CD4-positive, alpha-beta T cell treated with Interleukin-12 subunit alpha and Interleukin-12 subunit beta, for 1 hour (primary cell): ENCODE measurements at places on chromosomes 2 and 18.

DNA sequence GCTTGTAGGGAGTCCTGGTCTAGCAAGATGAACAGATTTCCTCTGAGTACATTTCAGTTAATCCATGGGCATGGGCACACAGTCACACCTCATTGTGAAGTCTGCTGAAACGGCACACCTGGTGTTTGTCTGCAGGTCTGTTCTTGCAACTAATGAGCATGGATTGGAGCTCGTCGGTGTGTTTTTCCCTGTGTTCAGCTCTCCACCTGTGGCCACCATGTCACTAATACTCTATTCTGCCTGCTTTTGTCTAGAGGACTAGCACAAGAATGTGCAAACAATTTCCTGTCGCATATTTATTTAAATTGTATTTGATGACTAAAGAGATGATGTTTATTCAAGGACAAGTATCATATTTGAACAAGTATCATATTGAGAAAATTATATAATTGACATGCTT, 24.5 kb upstream of the PPP4R1 start:
- DNase-seq = no peak

DNA sequence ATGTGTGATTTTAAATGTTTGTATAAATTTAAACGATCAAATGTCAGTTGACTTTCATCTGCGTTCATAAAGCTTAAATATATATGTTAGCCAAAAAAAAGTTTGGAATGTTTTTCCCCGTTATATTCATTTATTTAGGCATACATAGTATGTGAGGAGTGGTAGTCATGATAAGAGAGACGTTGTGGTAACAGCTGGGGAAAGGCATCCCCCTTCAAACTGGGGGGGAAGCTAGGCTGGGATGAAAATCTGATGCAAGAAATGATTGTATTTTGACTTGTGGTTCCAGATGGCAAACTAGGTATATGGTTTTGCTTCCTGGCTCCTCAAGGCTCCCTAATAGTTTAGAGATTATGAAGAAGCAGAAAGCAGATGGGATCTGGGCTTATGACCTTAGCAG, 30.1 kb downstream of the ITGA6 start:
- DNase-seq = no peak

- DNase-seq = no peak
Observed at GRCh38 chr2:95719473-95720060, 127.8 kb downstream of the TRIM43 start.

GRCh38 chr2:217066510-217067270, 206.8 kb upstream of the TNP1 start:
- no peak for DNase-seq

DNA sequence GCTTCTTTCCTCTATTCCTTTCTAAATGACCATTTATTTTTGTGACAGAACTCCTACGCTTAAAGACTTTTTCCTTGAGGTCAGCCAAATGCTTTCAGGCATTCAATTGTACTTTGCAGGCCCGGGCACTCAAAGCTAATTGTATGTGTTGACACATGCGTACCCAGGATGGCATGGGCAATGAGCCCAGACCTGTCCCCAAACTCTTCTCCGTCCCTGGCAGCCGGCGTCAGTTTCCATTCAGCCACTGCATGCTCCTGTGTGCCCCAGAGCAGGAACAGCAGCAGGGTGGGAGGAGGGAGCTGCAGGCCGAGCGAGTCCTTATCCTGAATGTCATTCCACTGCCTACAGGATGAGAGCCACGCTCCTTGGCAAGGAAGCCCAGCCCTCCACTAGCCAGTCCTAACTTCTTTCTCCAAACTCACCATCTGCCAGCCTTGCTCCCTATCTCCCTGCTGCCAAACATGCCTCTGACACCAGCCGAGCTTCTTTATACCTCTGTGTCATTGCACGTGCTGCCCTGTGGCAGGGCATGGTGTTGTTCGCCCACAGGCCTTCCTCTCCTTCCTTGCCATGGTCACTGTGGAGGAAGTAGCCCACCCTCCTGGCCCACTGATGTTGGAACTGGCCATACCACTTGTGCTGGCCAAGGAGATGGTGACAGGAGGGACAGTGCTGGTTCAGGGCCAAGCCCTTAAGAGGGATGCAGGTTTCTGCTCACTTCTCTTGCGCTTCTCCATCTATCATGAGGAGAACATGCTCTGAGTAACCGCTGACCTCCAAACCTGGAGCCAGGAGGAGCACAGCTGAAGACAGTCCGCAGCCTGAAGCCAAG, 116.9 kb upstream of the FHL2 start:
- DNase-seq = no peak

DNA sequence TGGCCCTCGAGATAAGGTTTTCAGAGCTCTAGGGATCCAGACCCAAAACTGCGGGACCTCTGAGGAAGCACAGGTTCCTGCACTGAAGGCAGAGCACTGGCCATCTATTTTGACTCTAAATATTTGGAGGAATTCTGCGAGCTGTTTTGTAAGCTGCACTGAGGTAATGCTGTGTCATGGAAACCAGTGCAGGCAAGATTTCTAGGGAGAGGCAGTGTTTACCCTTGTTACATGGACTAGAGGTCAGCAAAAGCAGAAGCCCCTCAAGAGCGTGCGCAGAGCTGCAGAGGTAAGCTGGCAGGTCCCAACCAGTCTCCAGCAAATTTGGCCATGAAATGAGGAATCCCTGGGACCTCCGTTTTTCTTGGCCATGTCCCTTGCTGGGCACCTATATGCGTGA, 137.3 kb downstream of the RNF152 start:
- no peak for DNase-seq

DNA sequence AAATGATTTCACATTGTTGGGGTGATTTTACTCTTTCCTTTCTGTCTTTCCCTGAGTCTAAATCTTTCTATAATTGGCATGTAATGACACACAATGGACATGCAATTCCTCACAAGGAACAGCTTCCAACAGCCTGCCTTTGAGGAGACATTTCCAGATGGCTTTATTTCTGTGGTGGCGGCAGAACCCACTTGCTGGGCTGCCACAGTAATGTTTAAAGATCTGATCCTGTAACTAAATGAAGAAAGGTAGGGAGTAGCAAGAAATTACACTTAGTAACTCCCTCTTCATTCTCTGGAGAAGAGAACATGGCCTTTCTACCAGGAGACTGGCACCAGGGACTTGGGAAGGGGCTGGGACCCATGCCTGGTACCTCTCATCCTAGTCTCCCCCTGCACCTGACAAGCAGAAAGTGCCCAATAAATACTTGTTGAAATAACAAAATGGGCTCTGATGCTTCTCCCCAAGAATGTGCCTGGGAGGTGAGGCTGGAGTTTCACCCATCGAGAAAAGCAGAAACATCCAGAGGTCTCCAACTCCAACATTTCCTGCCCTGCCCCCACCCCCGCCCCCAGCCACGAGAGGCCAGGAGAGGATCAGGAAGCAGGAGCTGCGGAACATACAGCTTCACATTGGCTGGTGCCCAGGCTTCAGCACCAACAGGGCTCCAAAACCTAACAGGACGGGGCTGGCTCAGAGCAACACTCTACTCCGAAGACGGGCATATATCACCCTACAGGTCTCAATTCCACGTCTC, 92.1 kb downstream of the PXDN start:
- no peak for DNase-seq

DNA sequence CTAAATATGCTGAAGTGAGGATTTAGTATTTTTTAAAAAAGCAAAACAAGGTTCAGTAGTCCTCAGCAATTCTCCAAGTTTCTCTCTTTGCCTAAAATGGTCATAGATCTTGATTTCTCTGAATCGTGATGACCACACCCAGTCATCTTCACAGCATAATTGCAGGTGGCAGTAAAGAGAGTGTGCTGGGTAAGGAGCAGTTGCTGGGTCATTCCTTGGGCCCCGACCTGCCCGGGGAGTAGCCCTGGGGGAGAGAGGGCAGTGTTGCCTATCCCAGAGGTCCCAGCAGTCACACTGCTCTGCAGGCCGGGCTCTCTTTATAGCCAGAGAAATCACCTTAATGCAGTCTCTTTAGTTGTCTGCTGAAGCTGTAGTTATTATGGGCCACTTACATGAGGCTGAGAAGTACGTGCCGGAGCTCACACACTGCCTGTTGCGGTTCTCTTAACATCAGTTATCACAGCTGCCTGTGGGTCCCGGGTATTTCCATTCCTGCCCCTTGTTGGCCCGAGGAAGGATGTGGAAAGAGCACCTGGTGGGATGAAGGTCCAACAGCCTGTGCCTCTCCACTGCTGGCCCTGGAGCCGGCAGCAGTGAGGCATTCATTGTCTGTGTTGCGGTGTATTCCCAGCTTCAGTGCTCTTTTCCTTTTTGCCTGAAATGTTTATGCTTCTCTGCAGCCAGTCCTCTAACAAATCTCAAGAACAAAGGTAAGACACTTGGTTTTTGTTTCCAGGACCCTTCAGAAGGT, 230.1 kb downstream of the ALPK2 start:
- DNase-seq = no peak

GRCh38 chr2:2324565-2325101, 6.4 kb downstream of the MYT1L start:
- DNase-seq = no peak

DNA sequence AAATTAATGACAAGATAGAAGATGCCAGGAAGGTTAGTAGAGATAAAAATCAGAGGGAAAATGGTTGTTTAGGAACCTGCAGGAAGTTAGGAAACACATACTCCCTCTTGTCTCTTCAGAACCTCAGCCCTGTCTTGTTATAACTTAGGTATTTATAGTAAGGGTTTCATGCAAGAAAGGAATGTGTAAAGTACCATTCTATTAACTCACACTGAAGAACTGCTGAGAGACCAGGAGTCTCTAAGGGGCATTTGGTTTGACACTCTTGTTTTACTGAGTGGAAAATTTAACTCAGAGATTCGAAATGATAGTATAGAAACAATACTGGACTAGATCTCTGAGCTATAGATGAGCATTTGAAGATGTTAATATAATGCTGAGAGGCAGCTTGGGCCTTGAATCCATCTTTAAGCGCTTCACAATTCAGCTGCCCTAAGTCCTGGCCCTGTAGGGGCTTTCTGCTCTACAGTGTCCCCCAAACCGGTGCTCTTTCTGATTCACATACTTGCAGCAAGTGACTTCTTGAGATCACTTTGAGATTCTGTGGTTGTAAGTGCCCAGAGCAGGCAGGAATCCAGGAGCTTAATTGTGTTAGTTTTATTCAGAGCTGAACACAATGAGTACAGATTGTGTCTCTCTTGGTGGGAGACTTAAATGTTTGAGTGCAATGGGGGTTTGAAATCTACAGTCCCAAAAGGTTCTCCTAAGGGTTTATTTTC, 235.0 kb upstream of the RGPD4 start:
- DNase-seq = no peak

- DNase-seq = no peak
Observed at GRCh38 chr2:230796280-230796862, 68.4 kb upstream of the ITM2C start.

GRCh38 chr2:190838492-190838910, 42.1 kb upstream of the GLS start:
- DNase-seq = no peak

- no peak for DNase-seq
Observed at GRCh38 chr2:192236136-192236535, 41.4 kb upstream of the TMEFF2 start.

DNA sequence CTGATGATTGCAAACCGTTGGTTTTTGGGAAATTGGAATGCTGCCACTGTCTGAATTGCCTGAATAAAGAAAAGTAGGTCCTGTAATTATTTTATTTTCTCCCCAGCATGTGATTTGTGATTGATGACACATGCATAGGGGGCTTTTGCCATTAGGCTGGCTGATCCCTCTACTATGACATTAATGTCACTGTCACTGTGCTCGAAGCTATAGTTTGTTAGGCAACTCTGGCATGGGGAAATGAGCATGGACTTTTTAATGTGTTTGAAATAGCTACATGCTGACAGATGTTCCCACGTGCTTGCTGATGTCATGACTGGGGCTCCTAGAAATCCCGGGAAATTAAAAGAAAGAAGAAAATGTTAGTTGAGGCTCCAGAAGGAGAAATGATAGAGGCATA, 99.1 kb downstream of the HRH4 start:
- no peak for DNase-seq

DNA sequence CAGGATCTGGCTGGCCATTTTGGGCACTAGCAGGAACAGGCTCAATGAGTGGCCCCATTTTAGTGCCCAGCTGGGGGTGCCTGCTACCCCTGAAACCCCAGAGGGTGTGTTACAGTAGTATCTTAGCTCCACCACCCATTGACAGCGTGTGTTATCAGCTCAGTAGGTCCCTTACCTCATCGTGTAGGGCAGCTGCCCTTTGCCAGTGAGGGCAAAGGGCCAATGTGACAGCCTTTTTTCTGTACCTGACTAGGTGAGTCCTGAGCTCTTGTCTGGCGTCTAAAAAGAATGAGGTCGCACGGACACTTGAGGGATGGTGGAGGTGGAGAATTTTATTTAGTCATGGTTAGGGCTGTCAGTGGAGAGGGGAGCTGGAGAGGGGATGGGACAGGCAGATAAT, 462.2 kb downstream of the PIK3C3 start:
- no peak for DNase-seq

DNA sequence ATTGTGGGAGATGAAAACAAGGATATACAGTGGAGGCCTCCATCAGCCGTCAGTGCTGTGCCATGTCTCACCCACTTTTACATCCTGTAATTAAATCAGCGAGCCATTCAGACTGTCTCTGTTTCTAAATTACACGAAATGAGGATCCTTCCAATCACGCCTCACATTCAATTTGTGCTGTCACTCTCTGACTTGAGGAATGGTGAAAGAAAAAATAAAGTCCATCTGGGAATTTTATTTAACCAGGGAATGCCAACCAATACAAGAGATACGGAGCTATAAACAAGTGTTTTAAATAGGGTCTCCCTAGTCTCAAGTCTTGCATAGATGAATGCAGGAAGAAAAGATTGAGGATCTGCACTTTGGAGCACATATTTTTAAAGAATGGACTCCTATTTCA, 72.8 kb downstream of the CMPK2 start:
- no peak for DNase-seq

DNA sequence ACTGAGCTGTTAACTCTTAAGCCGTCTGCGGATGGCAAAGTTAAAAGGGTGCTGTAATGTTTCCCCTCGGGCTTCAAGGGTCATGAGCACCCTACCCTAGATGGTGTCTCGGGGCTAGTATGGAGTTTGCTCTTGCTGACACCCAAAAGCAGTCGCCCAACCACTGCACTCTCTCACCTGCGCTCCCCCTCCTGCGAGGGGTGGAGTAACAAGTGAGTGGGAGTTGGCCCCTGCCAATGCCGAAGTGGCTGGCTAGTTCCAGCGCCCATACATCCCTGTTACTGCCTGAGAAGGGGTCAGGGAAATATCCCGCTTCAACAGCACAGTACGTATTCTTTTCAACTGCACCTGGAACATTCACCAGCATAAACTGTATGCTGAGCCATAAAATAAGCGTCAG, 47.5 kb downstream of the FAM117B start:
- no peak for DNase-seq

DNA sequence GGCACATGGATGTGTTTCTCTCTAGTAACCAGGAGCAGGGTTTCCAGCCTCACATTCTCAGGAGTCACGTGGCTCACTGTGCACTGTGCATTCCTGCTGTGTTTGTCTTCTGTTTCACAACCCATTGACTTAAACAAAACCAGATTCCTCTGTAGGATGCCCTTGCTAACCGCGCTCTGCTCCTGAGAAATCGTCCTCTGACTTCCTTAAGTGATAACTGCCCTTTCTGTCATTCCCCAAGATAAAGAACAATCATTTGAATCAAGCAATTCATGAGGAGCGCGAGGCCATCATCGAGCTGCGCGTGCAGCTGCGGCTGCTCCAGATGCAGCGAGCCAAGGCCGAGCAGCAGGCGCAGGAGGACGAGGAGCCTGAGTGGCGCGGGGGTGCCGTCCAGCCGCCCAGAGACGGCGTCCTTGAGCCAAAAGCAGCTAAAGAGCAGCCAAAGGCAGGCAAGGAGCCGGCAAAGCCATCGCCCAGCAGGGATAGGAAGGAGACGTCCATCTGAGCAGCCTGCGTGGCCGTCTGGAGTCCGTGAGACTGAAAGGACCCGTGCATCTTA, 60.2 kb downstream of the RALBP1 start:
- DNase-seq = no peak

GRCh38 chr2:101230541-101231001, 22.1 kb upstream of the CNOT11 start:
- no peak for DNase-seq
